ENCODE measurements at places on chromosomes 7 and 10.

DNA sequence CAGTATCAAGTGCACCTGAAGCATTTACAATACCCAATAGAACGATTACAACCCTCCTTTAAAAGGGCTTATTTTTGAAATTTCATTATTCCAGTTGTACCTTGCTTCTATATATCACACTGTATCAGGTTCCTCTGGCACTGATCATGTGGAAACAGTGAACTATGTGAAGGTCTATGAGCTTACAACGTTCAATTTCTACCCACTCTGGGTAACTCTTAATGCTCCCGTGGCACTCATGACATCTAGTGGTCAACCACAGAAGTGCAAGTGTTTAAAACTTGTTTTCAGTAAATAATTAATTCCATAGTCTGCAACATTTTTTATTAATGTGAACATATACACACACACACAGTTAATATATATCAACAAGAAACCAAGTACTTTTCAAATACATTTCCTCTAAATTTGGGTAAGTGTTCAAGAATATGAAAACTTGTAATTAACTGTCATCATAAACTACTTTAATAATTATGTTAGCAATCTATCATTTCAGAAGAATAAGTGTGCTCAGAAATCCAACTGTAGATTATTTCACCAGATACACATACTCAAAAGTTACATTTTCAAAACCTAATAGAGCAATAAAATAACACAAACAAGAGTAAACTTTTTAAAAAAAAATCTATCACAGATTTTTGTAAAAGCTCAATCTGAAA, 61.0 kb downstream of the MPP7 start:
- DNase-seq = peak; percentile 51

DNA sequence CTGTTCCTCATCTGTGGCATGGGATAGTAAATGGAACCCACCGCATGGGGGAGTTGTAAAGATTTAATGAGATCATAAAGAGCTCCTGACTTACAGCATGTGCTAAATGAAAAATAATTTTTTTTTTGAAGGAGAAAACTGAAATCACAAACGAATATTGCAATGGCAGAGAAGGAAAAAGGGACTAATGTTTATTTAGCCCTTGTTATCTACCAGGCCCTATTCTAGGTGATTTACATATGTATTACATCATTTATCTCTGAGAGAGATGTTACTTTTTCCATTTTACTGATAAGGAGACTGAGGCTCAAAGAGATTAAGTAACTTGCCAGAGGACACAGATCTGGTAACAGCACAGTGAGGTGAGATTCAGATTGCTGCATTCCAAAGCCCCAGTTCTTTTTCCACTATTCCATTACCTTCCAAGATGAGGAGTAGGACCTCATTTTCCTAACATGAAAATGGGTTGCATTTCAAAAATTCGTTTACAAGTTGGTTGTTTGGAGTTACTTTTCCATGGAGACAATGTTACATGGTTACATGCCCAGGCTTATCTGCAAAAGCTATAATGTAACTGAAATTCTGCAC, 28.6 kb downstream of the VCL start:
- DNase-seq = no peak

DNA sequence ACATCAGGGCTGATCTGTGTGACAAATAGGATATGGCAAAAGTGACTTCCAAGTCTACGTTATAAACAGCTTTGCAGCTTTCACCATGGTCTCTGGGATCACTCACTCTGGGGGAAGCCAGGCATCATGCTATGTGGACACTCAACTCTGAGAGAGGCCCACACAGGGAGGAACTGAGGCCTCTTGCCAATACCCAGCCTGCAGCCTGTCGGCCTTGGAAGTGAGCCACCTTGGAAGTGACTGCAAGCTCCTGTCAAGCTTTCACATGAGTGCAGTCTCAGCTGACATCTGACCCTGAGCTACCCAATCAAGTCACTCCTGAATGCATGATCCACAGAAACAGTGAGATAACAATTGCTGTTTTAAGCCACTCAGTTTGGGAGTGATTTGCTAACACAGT, 56.5 kb downstream of the MMRN2 start:
- DNase-seq = no peak

GRCh38 chr10:33331379-33331694, 3.1 kb downstream of the NRP1 start:
- DNase-seq = no peak

DNA sequence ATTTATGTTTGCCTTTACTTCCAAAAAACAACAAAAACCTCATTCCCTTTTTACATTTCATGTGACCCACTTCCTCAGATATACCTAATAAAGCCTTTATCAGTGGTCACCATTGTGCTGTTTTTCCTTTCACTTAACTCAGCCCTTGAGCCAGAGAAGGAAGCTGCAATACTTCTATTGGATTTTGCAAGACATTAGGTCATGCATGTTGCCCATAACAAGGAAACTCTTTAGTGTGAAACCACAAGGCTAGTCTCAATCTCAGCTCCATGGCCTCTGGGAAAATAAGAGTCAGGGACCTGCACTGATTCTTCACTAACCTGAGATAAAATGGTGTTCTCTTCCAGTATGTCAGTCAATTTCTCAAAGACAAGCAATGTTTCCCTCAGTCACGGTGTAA, 27.8 kb downstream of the STEAP4 start:
- no peak for DNase-seq

- DNase-seq = peak; percentile 65
Measured at GRCh38 chr7:140673063-140673773, 473 bp downstream of the ADCK2 start.

- no peak for DNase-seq
Measured at GRCh38 chr7:29146057-29146706, at the start of gene CPVL. TSS of gene CPVL (minus strand) at chr7:29146537. CDS start at chr7:29121061, 25,476 bp downstream.

DNA sequence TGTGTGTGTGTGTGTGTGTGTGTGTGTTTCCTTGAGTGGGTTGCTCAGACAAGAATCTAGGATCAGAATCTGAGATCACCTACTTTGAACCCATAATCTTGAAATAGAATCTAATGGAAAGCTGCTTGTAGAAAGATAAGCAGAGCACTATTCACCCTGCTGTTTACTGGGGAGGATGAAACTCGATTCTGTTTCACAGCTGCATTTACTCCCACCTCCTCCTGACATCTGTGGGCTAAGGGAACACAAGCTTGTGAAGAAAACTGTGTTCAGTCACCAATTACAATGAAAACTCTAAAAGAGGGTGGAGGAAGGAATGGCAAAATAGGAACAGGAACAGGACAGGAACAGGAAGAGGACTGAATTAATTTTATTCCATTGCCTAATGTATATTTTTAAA, 269.5 kb downstream of the TSPAN12 start:
- no peak for DNase-seq

DNA sequence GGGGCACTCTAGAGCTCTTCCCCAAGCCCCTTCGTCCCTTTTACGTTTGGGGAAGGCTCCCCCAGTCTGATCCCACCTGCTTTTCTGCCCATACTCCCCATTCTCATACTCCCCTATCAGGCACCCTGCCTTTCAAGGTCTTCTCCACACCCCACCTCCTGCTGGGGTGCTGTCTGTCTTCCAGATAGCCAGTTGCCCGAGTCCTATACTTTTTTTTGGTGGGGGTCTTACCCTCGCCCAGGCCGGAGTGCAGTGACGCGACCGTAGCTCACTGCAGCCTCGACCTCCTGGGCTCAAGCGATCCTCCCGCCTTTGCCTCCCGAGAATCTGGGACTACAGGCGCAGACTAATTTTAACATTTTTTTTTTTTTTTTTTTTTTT, 775 bp upstream of the ABHD11 start:
- DNase-seq = no peak

DNA sequence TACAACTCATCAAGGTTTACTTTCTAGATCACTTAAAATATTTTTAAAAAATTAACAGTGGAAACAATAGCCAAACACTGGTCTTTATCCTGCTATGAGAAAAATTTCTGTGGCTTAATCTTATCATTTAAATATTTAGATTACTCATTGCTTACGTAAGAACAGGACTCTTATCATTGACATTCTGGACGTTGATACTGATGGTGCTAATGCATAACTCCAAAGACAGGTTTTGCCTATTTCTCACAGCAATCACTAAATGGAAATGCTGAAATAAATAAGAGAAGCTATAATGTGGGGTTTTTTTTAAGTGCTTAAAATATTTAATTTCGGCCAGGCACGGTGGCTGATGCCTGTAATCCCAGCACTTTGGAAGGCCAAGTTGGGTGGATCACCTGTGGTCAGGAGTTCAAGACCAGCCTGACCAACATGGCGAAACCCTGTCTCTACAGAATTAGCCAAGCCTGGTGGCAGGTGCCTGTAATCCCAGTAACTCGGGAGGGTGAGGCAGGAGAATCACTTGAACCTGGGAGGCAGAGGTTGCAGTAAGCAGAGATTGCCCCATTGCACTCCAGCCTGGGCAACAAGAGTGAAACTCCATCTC, 195.0 kb downstream of the HGF start:
- no peak for DNase-seq

GRCh38 chr10:126068322-126068721, 172.0 kb downstream of the FANK1 start:
- no peak for DNase-seq

- DNase-seq = peak; percentile 70
Measured at GRCh38 chr7:3042861-3043489, 692 bp downstream of the CARD11 start.

DNA sequence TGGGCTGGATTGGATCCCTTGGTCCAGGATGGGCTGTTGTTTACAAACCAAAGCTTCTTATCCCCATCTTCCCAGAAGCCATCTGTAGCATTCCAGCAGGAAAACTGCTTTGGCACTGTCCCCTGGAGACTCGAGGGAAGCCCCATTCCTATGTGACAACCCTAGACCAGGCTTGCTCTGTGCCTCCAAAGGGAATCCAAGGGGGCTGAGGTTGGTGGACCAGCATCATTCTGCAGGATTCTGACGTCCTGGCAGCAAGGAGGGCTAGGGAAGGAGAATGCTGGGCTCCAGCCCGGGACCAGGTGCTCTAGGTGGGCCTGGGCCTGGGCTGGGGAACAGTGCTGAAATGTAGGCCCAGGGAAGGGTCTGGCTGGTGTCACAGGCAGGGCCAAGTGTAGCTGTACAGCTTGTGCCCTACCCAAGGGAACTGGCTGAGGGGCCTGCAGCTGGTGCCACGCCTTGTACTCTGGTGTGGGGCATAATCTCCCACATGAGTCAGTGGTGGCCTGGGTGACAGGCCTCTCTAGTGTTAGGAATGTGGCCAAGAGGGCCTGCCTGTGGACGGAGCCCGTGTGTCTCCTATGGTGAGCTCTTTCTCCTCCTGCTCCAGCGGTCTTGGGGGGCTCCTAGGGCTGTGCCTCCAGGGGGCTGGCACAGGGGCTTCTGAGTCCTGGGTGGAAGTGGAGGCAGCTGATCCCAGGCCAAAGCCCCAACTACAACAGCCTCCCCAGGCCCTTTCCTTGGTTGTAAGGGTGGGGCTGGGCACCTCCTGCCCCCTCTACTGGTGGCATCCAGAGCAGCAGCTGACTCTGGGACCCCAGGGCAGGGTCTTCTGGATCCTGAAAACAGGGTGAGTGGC, 25.2 kb downstream of the TRIM8 start:
- no peak for DNase-seq

DNA sequence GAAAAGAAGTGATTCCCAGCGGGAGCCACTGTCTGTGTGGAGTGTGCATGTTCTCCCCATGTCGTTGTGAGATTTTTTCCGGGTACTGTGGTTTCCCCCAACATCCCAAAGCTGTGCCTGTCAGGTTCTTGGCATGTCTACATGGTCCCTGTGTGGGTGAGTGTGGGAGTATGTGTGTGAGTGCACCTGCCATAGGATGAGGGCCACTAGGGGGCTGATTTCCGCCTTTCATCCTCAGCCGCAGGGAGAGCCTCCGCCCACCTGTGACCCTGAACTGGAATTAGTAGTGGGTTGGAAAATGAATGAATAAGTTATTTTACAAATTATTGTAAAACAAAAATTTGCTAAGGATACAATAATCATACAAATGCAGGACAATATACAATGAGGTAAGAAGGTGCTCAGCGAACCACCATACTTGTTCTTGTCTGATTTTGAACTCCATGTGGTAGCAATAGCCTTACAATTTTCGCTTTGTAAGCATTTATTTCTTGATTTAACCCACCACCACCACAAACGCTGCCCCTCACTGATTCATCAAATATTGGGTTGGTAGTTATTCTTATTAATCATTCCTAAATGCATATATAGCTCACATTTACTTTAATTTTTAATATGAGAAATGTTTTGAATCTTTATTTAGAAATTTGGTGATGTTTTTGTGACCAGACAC, 641.2 kb upstream of the VSTM2A start:
- no peak for DNase-seq

DNA sequence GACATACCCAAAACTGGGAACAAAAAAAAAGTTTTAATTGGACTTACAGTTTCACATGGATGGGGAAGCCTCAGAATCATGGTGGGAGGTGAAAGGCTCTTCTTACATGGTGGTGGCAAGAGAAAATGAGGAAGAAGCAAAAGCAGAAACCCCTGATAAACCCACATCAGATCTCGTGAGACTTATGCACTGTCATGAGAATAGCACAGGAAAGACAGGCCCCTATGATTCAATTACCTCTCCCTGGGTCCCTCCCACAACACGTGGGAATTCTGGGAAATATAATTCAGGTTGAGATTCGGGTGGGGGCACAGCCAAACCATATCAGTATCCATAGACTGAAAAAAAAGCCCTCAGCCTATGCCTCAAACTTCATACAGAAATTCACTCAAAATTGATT, 647.2 kb downstream of the GRID1 start:
- DNase-seq = no peak

GRCh38 chr7:30472081-30472783, 6.4 kb downstream of the NOD1 start:
- DNase-seq = no peak

Data from stimulated activated CD4-positive, alpha-beta T cell treated with anti-CD3 and anti-CD28 coated beads, Interleukin-2, amount 100 ng/mL, for 24 hours (primary cell).